Coronary artery (tissue), 2 donors: ENCODE measurements at places on chromosomes 1 and 21.

DNA sequence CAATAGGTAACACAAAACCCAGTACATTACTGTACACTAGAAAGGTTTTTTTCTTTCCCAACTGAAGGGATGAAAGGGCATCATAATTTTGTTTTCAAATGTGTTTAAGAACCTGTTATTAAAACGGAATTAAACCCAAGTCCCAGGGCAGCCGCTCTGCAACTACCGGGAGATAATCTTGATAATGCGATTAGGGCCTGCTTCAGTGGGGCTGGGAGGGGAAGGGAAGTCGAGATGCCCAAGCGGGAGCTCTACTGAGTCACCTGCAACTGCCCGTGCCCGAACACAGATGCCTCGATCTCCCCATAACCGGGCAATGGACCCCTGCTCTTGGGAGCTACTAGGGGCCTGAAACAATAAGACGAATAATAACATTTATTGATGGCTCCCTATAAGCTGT lies 61.4 kb downstream of the KAZN start:
- DNase-seq: no peak

DNA sequence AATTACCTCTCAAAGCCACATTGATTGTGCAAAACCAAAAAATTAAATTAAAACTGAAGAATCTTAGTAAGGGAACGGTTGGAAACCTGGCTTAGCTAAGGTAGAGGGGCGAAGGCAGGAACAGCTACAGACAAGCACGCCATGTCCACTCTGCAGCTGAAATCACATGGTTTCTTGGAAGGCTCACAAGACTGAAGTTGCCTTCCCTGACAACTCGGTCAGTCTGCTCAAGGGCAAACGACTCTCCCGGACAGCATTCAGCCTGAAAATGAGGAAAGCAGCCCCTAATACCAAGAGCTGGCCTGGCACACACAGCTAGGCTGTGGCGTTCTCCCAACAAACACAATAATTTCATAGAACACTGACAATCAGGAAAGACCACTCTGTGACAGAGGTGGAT lies 22.7 kb upstream of the BECN2 start:
- no peak for DNase-seq

DNA sequence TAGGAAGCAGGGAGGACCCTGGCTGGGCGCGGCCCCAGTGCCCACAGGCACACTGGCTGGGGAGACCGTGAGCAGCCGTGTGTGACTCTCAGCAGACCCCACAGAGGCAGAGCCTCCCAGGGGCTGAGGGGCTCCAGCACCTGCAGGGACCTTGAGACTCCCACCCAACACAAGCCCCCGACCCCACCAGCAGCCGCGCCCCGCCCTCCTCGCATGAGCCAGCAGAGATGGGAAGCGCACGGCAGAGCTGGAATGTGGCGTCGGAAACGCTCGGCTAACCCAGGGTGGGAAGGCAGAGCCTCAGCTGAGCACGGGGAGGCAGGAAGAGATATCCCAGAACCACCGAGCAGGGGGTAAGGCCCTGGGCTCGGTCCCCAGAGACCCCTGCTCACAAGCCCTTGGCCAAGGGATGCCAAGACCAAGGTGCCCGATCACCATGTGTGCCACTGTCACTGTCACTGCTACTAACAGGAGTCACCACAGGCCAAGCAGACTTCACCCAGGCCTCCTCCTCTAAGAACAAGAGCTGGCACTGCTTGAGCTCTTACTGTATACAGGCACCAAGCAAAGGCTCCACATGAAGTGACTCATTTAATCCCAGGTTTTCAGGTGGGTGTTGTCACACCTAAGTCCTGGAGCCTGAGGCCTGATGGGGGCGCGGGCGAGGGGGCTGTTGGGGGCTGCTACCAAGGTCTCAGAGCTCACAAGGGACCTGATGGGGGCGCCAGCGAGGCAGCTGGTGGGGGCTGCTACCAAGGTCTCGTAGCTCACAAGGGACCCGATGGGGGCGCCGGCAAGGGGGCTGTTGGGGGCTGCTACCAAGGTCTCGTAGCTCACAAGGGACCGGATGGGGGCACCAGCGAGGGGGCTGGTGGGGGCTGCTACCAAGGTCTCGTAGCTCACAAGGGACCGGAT lies 20.1 kb downstream of the MEGF6 start:
- DNase-seq: no peak

- DNase-seq: no peak
Observed at GRCh38 chr1:235601104-235601503, 48.5 kb downstream of the GNG4 start.

GRCh38 chr21:42404539-42404938 lies 837 bp downstream of the UBASH3A start:
- DNase-seq: no peak

GRCh38 chr1:158830904-158831507 lies at the start of gene MNDA:
TSS of gene MNDA (plus strand) at chr1:158831351. CDS start at chr1:158842154, 10,803 bp downstream.
- DNase-seq: no peak
